ENCODE measurements at places on chromosomes 11 and 22.

GRCh38 chr11:62719302-62719978 lies 7.8 kb downstream of the HNRNPUL2 start:
- DNase-seq, result no peak

DNA sequence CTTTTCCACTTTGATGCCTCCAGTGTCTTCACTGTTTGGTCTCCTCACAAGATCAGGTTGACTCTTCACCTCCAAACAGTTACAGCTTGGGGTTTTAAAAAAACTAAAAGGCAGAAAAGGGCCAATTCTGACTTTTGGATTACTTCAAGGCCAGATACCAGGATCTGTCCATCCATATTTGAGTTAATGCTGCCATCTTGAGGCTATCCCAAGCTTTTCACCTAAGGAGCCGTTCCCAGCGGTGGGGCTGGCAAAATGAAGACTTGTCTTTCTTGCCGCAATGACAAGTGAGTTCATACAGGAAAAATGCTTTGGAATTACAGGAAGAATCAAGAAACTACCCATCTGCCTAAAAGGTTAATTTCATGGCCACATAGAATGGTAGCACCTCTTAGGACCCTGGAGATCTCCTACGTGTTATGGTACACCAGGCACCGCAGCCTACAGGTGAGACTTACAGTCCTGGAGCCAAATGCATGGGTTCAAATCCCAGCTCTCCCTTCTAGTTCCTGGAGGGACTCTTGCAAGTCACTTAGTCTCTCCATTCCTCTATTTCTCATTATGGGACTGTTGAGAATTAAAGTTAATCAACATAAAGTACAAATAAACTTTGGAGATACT lies 6.0 kb upstream of the OR5B21 start:
- peak; percentile 69 for DNase-seq

DNA sequence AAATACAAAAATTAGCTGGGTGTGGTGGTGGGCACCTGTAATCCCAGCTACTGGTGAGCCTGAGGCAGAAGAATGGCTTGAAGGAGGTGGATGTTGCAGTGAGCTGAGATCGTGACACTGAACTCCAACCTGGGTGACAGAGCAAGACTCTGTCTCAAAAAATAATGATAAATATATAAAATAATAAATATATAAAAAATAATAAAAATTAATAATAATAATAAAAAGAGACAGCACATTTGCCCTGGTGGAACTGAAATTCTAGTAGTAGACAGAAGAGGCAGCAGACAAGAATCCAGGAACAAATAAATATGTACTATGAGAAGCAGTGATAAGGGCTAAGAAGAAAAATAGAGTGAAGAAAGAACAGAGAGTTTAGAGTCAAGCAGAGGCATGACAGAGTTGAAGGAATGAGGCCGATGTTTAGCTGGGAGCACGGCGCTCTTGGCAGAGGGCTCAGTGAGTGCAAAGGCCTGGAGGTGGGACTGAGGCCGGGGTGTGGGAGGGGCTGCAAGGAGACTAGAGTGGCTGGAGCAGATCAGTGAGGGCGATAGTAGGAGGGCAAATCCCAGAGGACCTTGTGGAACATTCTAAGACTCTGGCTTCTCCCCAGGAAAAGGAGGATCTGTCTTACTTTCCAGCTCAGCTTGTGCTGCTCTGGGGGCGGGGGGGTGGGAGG lies 410.3 kb downstream of the MN1 start:
- no peak for DNase-seq

DNA sequence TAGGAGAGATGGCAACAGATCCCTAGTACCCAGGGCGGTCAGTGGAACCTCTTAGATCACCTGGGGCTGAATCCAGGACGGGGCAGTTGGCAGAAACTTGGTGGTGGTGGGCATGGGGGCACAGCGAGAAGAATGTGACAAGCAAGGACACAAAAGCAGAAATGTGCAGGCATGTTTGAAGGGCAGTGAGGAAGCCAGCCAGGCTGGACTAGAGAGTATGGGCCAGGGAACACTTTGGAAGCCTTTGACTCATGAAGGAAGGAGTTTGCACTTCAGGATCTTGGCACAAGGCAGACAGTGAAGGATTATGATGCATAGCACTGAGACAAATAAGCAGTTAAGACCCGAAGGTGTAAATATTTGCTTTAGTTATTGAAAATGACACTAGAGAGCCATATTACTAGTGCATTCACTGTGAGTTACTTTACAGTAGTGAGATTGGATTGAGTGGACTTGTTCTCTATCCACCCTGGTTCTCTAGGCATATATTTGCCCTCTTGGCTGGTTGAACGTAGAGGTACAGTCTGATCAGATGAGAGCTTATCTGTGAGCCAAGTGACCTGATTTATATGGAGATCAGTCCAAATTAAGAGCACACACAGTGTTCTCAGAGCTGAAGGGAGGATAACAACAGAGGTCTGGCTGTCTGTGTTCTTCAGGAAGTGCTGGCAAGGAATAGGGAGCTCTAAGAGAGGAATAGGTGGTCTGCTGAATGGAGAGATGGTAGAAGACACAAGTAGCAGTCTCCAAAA lies 210.4 kb downstream of the SNX19 start:
- no peak for DNase-seq

DNA sequence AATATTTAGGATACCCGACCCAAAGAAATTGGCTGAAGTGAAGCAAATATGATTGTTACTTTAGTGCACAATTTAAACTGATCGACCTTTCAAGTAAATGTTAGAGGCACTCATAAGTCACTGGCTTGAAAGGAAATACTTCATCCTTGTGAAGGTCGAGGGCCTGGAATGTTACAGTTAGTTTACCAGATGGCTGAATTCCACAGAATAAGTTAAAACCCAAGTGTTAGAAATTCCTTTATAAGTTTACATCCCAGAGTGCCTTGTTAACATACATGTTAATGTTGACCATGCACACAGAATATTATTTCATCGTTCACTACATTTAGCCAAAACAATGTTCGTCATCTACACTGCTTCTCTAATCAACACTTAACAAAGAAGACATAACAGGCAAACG lies 235.5 kb upstream of the ANO3 start:
- DNase-seq, result no peak

GRCh38 chr11:65525546-65526480 lies 930 bp downstream of the SCYL1 start:
- DNase-seq, result no peak

Data from KBM-7 (cell line).